ENCODE measurements at places on chromosomes 5 and 9.
A peak's percentile ranks its signal among the peaks of the same experiment; 100 is the strongest.

DNA sequence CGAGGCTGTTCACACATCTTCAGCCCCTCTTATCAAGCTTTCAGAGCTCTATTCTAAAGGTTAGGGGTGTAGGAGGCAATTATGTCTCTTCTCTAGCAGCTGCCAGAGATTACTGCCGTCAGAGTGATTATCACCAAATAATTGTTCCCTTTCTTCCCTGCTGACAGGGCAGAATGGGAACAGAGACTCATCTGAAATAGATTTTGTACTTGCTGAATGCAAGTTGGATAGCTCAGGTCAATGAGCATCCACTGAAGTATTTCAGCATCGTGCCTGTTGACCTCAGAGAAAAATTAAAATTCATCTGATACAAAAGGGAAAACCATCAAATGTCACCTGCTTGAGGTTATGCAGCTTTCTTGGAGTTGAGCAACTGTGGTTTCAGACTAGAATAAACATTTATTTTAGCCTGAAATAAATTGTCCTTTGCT lies 213.7 kb upstream of the MAP3K1 start:
- DNase-seq: no peak

DNA sequence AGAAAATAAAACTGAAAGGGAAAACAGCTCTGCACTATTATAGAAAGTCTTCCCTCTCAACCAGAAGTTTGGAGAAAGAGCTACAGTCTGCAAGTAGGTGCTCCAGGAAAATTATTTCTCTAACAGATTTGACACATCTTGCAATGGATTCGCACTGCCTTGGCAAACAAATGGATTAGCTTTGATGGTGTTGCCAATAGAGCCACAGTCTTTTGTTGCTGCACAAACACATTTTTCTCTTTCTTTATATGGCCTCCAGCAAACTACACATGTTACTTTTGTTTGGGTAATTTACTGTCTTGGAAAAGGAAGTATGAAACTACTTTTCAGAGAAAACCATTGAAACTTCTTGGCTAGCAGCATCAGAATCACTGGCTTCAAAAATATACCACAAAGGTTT lies 523.1 kb downstream of the EFNA5 start:
- DNase-seq: no peak

DNA sequence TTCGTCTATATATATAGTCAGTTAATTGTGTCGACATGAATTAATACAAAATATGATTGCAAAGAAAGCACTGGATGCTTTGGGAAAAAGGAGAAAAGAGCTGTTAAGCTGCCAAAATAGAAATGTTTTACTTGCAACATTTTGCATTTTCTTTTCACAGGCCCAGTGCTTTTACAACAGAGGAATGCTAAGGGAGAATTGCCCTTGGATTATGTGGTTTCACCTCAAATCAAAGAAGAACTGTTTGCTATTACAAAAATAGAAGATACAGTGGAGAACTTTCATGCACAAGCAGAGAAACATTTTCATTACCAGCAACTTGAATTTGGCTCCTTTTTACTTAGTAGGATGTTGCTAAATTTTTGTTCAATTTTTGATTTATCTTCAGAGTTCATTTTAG lies 76.2 kb downstream of the SLF1 start:
- DNase-seq: no peak

GRCh38 chr9:128819716-128820664 lies 1.7 kb downstream of the ENDOG start:
- peak; percentile 83 for DNase-seq

DNA sequence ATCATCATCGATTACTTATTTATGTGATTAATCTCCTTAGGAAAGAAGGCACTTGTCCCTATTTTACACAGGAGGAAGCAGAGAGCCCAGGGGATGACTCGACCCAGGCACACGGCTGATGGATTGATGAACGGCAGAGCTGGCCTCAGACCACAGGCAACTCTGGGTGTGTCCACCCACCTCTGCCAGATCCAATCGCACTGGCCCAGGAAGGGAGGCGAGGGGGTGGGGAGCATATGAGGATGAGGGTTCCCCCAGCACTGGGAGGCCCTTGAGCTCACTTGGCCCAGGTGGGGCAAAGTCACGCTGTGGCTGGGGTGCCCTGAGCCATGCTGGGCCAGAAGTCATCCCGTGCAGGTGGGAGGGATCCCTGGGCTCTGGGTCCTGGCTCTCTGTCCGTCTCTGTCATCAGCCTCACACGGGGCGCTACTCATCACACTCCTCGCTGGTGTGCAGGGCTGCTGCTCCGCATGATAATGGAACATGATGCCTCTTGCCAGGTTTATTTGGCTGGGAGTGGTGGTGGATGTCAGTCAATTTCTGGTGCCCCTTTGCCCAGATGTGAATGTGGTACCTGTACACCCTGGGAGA lies 160.1 kb downstream of the GAPVD1 start:
- DNase-seq: no peak

- peak; percentile 18 for DNase-seq
Measured at GRCh38 chr5:59599729-59600128, 293.8 kb downstream of the PDE4D start.

All from G401 (cell line).